Omental fat pad (tissue), 4 donors: ENCODE measurements at places on chromosomes 12 and 14. TPM values are rescaled to one million over a fixed set of nuclear protein-coding genes. Genes with fewer than 3 reads are reported as not detected.

- no peak for DNase-seq
Measured at GRCh38 chr12:65662590-65662989, 161.7 kb upstream of the HMGA2 start.

DNA sequence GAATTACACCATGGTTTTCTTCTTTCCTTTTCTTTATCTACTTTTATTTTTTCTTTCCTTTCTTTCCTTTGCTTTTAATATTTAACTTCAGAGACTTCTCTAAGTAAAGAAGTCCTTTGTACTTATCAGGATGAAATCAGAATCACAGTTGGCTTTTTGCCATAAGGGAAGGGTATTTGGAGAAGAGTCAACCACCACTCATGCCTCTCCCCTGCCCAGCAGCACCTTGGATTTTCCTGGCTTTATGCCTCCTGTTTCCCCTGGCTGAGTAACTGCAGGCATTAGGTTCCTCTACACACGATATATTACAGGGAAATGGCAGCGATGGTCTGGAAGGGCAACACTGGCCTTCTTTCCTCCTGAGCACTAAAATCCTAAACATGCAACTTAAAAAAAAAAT lies 266.4 kb upstream of the CAND1 start:
- no peak for DNase-seq

DNA sequence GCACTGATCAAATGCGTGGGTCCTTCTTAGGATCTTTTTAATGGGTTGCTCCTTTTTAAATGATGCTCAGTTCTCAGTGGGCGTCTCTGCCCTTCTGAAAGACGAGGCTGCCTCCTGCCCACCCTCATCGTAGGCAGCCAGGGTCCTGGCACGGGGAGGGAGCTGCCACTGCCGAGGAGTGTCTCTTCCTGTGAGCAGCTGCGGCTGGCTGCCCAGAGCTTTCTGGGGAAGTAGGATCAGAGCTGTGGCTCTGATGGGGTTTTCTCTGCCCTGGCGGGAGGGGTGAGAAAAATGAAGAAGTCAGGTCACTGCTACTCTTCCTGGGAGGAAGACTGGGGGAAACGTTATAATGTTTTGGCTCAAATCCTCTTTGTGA lies 31.1 kb upstream of the BEGAIN start:
- no peak for DNase-seq

DNA sequence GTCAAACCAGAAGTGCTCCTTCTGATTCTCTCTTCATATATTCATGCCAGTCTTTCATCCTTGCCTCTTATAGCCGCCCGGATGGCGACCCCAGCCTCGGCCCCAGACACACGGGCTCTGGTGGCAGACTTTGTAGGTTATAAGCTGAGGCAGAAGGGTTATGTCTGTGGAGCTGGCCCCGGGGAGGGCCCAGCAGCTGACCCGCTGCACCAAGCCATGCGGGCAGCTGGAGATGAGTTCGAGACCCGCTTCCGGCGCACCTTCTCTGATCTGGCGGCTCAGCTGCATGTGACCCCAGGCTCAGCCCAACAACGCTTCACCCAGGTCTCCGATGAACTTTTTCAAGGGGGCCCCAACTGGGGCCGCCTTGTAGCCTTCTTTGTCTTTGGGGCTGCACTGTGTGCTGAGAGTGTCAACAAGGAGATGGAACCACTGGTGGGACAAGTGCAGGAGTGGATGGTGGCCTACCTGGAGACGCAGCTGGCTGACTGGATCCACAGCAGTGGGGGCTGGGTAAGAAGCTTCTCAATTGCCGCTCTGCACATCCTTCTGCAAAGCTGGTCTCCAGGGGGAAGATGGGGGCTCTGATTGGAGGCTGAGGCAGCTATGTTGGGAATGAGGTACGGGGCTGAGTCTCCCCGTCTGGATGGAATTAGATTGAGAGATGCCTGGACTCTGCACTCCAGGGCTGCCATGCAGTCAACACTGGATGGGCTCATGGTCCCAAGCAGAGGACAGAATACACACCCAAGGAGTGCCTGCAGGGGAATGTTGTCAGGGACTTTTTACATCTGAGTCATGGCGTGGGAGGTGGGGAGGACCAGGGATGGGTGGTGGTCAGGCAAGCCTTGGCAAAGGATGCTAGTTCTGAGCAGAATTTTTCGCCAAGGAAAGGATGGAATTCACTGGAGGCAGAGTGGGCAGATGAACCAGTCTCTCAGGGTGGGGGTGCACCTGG lies 1.3 kb downstream of the BCL2L2 start:
- no peak for DNase-seq

GRCh38 chr14:53601409-53601808 lies 355.2 kb downstream of the BMP4 start:
- no peak for DNase-seq

DNA sequence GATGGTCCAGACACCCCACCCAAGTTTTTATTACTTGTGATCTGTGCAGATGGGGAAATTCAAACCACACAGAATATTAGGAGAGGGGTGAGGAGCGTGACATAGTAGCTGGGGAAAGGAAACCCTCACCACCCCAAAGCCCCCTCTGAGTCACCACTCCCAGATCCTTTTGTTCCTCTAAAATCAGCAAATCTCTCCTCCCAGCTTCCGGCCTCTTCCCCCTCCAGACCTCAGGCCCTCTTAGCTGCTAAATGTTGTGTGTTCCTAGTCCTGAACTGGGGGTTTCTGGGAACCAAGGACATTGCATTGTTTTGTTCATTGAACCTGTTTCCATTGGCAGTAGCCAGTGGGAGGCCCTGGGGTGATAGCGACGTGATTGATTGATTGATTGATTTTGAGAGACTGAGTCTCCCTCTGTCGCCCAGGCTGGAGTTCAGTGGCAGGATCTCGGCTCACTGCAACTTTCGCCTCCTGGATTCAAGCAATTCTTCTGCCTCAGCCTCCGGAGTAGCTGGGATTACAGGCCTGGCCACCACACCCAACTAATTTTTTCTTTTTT lies 5.9 kb upstream of the ORAI1 start:
- no peak for DNase-seq

DNA sequence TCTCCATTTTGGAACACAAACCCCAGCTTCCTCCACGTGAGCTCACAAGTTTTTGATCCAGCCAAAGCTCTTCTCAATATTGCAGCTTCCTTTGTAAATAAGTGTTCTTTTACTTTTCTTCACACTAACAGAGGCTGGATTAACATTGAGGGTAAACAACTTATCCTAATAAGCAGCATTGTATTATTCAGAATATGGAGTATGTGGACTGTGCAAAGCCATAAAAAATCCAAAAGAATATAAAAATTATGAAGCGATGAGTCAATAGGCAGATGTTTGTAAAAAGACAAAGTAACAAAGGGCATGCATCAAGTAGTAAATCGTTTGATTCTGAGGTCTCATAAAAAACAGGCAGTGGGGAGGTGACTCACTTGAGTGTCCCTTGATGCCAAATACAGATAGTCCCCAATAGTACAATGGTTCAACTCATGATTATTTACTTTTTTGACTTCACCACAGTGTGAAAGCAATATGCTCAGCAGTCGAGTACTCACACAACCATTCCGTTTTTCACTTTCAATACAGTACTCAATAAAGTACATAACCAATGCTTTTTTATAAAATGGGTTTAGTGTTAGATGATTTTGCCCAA lies 23.1 kb upstream of the KCNK10 start:
- DNase-seq = no peak

DNA sequence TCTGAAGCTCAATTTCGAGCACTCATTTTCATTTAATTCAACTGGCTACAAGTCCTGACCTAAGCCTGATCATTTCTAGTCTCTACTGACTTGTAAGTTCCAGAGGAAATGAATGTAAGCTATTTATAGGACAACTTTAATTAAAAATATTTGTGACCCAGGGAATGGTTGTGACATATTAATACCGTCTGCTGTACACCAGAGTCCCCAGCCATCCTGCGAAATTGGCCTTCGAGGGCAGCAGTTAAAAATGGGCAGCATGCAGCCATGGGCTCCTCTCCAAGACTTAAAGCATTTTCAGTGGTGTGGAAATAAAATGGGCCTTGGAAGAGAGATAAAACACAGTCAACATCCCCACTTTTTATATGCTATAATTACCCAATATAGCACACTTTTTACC lies 30.7 kb upstream of the OVCH1 start:
- DNase-seq = no peak

- no peak for DNase-seq
Measured at GRCh38 chr12:52602552-52602951, 1.3 kb upstream of the KRT72 start.

GRCh38 chr12:57110104-57111030 lies 795 bp downstream of the STAT6 start:
- DNase-seq = no peak

GRCh38 chr14:91173221-91173670 lies 59.4 kb downstream of the DGLUCY start:
- peak; percentile 82 for DNase-seq

C12orf50 gene
- not detected for total RNA-seq

IL31 gene
- total RNA-seq = not detected

PPM1H gene
- total RNA-seq = 3.0 TPM

NKX2-1 gene
- total RNA-seq = not detected

MFAP5 gene
- 793 TPM for total RNA-seq

COPS7A gene
- total RNA-seq = 51.2 TPM
